Aorta (tissue), 5 donors: ENCODE measurements at places on chromosomes 6 and 20. TPM values are rescaled to one million over a fixed set of nuclear protein-coding genes. Genes with fewer than 3 reads are reported as not detected.

- no peaks in the 10 kb centered on the region for H3K36me3 ChIP-seq
- DNase-seq: no peak
- no peaks in the 10 kb centered on the region for H3K27me3 ChIP-seq
- H3K4me3 ChIP-seq: no peak overlapping the region
Observed at GRCh38 chr6:149362289-149362688, 37.8 kb upstream of the SUMO4 start.

- no peaks in the 10 kb centered on the region for H3K4me1 ChIP-seq
- no peak for DNase-seq
- no peak overlapping the region for H3K27ac ChIP-seq
- no peaks in the 10 kb centered on the region for H3K36me3 ChIP-seq
- H3K27me3 ChIP-seq: no peaks in the 10 kb centered on the region
Observed at GRCh38 chr6:34468378-34468892, 2.6 kb downstream of the PACSIN1 start.

- no peak for DNase-seq
- H3K27me3 ChIP-seq: no peaks in the 10 kb centered on the region
- no peak overlapping the region for H3K4me3 ChIP-seq
- no peak overlapping the region for H3K27ac ChIP-seq
Observed at GRCh38 chr20:2891343-2891742, 18.1 kb downstream of the PTPRA start.

THBD gene
- 54.0 TPM for total RNA-seq

DNA sequence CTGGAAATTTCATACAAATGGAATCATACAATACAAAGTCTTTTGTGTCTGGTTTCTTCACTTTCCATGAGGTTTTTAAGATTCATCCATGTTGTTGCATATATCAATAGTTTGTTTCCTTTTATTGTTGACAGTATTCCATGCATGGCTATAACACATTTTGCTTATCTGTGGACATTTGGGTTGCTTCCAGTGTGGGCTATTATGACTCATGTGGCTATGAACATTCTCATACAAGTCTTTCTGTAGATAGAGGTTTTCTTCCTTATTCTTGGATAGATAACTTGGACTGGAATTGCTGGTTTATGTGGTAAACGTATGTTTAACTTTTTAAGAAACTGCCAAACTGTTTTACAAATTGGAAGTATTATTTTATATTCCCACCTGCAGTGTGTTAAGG, 30.0 kb upstream of the KIF6 start:
- no peaks in the 10 kb centered on the region for H3K27me3 ChIP-seq
- no peak overlapping the region for H3K27ac ChIP-seq
- no peak for DNase-seq
- no peaks in the 10 kb centered on the region for H3K36me3 ChIP-seq

DNA sequence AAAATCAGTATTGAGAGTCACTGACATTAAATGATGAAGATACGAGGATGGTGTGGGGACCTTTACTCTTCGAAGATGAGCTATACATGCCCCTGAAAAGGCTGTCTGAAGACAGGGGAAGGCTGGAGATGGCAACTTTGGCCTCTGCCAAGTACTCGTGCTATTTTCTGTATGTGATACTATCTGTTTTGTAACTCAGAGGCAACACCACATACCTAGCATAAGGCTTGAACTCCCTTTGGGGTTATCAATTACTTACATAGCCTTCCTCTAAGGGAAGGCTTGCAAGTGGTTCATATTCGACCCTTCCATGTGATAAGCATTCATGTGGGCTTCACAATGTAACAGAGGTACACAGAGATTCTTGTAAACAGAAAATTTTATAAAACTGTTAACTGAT, 68.7 kb upstream of the FBXO30 start:
- H3K4me1 ChIP-seq: no peaks in the 10 kb centered on the region
- no peak overlapping the region for H3K27ac ChIP-seq
- peaks cover 5% of the 10 kb centered on the region for H3K36me3 ChIP-seq
- H3K4me3 ChIP-seq: no peak overlapping the region
- no peaks in the 10 kb centered on the region for H3K27me3 ChIP-seq

DNA sequence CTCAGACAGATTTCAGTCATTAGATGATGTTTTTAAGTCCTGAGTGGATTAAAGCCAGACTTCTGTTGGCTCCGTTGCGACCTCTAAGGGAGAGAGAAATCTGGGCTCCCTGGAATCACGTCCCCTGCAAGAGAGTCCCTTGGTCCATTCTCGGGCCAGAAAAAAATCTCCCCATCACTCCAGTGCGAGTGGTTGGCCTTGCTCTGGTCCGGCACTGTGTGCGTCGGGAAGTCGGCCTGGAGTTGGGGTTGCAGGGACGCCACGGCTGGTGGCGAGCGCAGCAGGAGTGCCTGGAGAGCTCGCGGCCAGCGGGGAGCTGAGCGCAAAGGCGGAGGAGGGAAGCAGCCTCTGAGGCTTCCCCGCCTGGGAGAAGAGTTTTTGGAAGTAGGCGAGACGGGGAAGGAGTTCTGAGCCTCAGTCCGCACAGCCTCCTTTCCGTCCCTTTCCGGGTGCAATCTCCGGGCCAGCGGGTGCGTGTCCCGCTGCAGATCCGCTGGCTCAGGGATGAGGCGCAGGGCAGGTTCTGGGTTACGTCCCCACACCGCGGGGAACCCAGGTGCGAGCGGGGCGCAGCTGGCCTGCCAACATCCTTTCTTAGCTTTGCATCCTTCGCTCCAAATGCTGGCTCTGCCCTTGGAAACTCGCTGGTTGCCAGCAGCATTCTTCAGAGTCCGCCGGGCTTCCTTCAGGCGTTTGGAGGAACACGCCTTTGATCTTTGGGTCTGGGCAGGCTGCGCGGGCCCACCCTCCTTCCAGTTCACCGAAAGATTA, 6.8 kb downstream of the TCF21 start:
- no peak overlapping the region for H3K27ac ChIP-seq
- H3K27me3 ChIP-seq: no peaks in the 10 kb centered on the region
- no peaks in the 10 kb centered on the region for H3K36me3 ChIP-seq
- DNase-seq: peak; percentile 47
- no peaks in the 10 kb centered on the region for H3K4me1 ChIP-seq

DNA sequence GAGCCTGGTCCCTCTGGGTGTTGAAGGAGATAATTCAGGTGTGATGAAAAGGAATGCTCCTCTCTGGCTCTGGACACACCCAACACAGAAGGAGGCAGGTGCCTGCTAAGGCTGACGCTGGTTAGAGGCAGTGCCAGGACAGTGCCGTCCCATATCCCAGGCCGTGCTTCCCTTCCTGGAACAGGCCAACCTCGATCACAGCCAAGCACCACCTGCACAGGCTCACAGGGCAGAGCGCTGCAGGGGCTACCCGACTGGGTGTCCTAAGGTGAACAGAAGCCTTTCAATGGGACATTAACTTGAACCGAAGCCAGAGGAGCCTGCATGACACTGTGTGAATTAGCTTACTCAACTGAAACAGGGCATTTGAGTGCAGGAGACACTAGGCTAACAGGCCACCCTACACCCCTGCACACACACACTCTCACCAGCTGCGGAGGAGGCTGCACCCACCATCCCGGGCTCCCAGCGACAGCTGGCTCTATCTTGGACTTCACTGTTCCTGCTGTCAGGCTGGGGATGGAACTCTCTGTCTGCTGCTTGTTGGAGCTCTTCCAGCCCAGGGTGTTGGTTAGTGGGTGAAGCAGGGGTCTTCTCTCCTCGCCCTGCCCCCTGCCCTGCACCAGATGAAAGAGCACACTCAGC, 347.2 kb downstream of the TAF4 start:
- H3K4me3 ChIP-seq: no peak overlapping the region
- no peaks in the 10 kb centered on the region for H3K36me3 ChIP-seq
- DNase-seq: no peak
- H3K4me1 ChIP-seq: no peaks in the 10 kb centered on the region

RIPPLY2 gene
- not detected for total RNA-seq

SPDEF gene
- not detected for total RNA-seq

DNA sequence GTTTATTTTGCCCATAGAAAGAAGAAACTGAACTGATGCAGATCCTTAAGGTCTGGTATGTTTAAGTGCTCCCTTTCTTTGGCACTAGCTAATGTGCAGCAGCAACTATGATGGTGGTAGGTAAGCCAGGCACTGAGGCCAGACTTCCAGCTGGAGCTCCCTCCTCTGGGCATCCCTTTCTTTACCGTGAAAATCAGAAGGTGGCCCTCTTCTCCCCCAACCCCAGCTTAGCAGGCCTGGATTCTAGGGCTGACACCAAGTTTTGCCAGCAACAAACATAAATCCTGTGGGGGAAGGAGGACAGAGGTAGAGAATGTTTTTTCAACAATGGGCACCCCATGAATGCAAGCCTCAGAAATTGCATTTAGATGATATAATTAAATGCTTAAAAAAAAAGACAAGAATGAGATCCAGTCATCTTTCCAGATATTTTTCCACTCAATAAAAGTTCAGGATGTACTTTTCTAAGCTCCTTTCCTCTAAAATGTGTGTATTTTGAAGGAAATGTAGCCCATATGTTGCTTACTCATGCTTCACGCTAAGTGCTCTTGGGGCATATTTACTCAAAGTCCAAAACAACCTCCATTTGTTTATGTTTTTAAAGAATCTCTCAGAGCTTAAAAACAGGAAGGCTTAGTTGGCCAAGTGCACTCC, 123.9 kb upstream of the NXT1 start:
- H3K27ac ChIP-seq: no peak overlapping the region
- H3K36me3 ChIP-seq: no peaks in the 10 kb centered on the region
- H3K4me3 ChIP-seq: no peak overlapping the region
- no peaks in the 10 kb centered on the region for H3K4me1 ChIP-seq

GRCh38 chr6:136723780-136724179, 68.5 kb downstream of the MAP3K5 start:
- H3K27ac ChIP-seq: no peak overlapping the region
- no peaks in the 10 kb centered on the region for H3K36me3 ChIP-seq
- no peak overlapping the region for H3K4me3 ChIP-seq
- DNase-seq: no peak
- H3K4me1 ChIP-seq: peaks cover under 1% of the 10 kb centered on the region
- H3K27me3 ChIP-seq: no peaks in the 10 kb centered on the region

- H3K4me1 ChIP-seq: no peaks in the 10 kb centered on the region
- no peak overlapping the region for H3K27ac ChIP-seq
- no peak overlapping the region for H3K4me3 ChIP-seq
- H3K36me3 ChIP-seq: no peaks in the 10 kb centered on the region
Observed at GRCh38 chr20:23918101-23918862, 38.7 kb upstream of the CST5 start.

DNA sequence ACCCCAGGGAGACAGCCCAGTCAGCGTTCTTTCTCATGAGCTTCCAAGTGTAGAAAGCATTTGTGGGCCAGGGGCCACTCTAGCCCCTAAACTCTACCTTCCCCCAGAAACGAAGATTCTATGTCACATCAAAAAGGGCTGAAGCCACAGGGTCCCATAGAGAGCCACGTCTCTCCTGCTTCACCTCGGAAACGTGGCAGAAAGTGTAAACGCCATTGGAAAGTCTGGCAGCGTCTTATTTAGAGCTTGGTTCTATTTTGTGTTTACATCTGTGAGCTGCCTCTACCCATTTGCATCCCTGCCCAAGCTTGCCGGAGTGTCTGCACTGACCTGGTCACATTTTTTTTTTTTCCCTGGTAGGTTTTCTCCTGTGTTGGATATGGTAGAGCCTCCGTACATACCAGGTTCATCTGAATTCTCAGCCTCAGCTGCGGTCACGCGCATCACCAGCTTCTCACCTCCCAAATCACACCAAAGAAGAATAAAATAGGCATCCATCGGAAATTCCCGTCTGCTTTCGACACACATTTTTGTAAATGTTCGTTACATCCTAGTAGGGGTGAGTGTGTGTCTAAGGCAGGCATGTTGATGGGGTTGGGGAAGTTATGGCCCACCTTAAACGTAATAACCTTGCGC, 62.6 kb downstream of the NPEPL1 start:
- H3K4me1 ChIP-seq: no peaks in the 10 kb centered on the region
- H3K4me3 ChIP-seq: no peak overlapping the region
- DNase-seq: no peak
- H3K36me3 ChIP-seq: no peaks in the 10 kb centered on the region
- H3K27ac ChIP-seq: no peak overlapping the region
- H3K27me3 ChIP-seq: no peaks in the 10 kb centered on the region

- H3K4me1 ChIP-seq: no peaks in the 10 kb centered on the region
- no peaks in the 10 kb centered on the region for H3K36me3 ChIP-seq
- no peak overlapping the region for H3K4me3 ChIP-seq
- no peaks in the 10 kb centered on the region for H3K27me3 ChIP-seq
- H3K27ac ChIP-seq: no peak overlapping the region
- no peak for DNase-seq
Observed at GRCh38 chr6:99026135-99026534, 78.4 kb upstream of the FBXL4 start.

DNA sequence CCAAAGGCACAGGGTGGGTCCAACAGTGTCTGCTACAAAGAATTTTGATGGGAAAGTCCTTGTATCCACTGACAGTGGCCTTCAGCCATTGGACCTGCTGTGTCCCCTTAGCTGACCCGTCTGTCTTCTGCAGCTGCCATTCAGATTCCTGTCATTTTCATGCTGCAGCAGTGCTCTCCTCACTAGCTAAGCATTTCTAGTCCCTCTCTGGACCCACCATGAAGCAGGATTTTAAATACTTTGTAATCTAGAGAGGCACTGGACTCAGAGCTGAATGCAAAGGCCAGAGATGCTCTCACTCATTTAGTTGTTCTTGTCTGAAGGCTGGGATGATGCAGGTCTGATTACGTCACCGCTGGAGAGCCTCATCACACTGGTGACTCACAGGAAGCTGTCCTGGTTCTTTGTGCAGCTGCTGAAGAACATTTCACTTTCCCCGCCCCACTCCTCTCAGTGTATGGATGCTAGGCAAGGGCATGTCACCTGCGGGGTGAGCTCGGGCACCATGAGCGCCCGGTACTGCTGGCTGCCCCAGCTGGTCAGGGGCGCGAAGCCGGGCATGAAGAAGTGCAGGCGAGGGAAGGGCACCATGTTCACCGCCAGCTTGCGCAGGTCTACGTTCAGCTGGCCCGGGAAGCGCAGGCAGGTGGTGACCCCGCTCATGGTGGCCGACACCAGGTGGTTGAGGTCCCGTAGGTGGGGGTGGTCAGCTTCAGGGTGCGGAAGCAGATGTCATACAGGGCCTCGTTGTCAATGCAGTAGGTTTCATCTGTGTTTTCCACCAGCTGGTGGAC, 19.4 kb upstream of the TUBB2A start:
- no peak for DNase-seq
- no peak overlapping the region for H3K4me3 ChIP-seq
- no peaks in the 10 kb centered on the region for H3K36me3 ChIP-seq
- no peak overlapping the region for H3K27ac ChIP-seq
- no peaks in the 10 kb centered on the region for H3K4me1 ChIP-seq
- H3K27me3 ChIP-seq: no peaks in the 10 kb centered on the region

DNA sequence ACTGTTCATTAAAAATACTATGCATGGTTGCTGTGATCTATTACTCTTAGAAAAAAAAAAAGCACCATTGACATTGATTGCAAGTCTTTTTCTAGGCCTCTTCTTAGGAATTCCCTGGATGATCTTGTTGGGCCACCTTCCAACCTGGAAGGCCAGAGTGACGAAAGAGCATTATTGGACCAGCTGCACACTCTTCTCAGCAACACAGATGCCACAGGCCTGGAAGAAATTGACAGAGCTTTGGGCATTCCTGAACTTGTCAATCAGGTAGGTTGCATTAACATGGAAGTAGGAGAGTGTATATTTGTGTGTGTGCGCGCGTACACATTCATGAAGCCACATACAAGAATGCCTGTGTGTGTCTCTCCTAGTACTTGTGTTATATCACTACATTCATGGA, 140.4 kb downstream of the NCOA3 start:
- H3K4me1 ChIP-seq: no peaks in the 10 kb centered on the region
- H3K27ac ChIP-seq: no peak overlapping the region
- DNase-seq: no peak
- no peak overlapping the region for H3K4me3 ChIP-seq
- no peaks in the 10 kb centered on the region for H3K27me3 ChIP-seq
- peaks cover 9% of the 10 kb centered on the region for H3K36me3 ChIP-seq

AIF1 gene
- 32.6 TPM for total RNA-seq

GRCh38 chr20:58432186-58432954, 43.3 kb downstream of the VAPB start:
- no peak overlapping the region for H3K27ac ChIP-seq
- no peak overlapping the region for H3K4me3 ChIP-seq

GRCh38 chr6:104472021-104472901, 387.5 kb downstream of the HACE1 start:
- H3K27ac ChIP-seq: no peak overlapping the region
- H3K36me3 ChIP-seq: no peaks in the 10 kb centered on the region
- H3K4me1 ChIP-seq: no peaks in the 10 kb centered on the region
